CD8-positive, alpha-beta memory T cell (primary cell): ENCODE measurements at places on chromosomes 6 and 20.

DNA sequence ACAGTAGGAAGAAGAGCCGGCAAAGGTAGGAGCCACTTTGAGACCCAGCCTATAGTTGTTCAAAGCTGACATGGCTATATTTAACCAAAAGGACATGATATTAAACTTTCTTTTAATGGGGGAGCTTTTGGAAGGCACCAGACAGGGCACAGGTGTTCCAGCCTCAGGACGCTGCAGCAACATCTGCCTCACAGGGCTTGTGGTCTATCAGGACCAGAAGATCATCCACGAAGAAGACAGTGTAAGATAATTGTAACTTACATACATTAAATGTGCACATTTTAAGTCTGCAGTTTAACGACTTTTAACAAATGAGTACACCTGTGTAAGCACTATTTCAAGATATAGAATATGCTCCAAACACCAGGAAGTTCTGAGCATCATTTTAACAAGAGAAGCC lies 168.2 kb upstream of the PMEPA1 start:
- DNase-seq, result no peak

- DNase-seq, result no peak
Observed at GRCh38 chr6:144899161-144899560, 614.0 kb downstream of the UTRN start.

DNA sequence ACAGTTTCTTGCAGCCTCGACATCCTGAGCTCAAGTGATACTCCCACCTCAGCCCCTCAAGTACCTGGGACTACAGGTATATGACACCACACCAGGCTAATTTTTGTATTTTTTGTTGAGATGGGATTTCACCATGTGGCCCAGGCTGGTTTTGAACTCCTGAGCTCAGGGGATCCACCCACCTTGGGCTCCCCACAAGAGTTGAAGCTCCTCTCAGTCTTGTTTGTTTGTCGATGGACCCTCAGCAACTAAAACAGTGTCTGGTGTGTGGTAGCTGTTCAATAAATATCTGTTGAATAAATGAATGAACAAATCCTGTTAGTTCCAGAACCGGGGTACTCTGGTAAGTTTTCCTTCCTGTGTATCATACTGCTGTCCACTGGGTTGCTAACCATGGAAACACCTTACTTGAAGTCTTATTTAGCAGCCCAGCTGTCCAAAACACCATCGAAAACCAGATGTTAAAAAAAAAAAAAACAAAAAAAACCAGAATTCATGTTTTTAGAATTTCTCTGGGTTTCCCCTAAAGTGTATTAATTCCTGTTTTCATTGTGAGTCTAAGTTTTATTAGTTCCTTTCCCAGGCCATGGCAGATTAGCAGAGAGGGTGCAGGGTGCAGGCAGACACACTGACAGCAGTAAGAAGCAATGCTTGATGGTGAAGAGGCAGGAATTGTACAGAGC lies 7.8 kb upstream of the EZR start:
- no peak for DNase-seq

GRCh38 chr6:2883673-2884072 lies 19.4 kb downstream of the SERPINB9 start:
- DNase-seq, result no peak

DNA sequence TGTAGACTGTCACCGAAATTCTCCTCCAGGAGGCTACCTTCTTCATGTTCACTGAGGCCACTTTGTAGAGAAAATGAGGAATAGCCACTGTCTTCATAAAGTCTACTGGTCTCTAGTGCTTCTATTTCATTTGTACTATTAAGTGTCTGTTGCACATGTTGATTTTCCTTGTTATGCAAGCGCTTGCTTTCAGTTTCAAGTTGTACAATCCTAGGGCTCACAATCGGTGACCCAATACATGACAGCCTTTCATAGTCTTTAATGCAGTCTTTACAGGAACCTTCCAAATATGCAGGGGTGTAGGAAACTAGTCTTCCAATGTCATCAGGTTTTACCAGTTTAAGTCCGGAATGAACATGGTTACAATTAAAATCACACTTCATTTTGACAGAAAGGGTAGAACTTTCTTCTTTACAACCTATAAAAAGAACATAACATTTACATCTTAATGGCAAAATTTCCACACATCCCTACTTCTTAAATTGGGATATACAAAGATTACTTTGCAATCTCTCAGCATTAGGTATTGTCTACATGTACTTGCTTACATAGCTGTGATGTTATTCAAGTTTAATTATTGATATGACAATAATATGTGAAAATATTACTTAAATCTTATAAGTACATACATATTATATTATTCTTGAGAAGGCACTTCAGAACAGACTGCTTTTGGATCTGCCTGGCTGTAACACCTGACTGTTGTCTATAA lies 7.5 kb downstream of the FBXO5 start:
- DNase-seq, result peak; percentile 13

GRCh38 chr6:147900247-147900830 lies 391.8 kb downstream of the SAMD5 start:
- DNase-seq, result no peak

DNA sequence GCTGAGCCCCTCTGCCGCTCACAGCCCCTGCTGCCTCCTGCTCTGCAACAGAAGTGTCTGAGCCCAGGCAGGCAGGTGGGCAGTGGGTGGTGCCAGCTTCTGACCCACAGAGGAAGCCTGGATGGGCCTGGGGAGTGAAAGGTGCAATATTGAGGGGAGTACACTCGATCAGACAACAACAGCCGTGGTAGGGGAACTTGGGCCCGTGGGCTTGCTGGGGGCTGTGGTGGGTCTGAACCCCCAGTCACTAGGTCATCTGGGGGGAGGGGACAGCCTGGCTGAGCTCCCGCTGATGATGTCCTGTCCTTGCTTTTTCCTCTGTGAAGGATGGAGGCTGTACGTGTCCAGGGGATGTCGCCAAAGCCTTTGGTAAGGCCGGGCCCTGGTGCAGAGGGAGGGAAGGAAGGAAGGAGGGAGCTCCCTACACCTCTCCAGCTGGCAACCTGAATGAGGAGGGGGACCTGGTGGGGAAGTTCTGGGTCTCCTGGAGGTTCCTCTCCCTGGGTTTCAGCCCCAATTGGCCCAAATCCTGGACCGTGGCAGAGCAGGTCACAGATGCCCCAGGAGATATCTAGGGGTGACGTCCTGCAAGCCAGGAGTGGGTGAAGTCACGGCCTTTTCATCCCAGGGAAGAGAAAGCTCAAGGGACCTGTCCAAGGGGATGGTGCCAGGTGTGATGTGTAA lies 47.2 kb downstream of the GMPR start:
- DNase-seq, result no peak

DNA sequence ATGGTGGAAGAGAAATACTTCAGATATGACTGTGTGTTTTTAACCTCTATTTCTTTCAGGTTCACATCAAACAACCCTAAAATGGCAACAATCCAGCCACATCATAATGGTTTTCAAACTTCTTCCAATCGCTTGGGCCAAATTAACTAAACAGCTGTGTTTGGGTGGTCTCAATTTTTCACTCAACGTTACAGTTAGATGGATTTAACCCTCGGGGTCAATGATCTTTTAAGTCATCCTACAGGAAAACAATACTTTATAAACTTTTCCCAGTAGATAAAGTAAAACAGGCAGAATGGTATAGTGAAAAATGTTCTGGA lies 60.4 kb downstream of the EPB41L2 start:
- no peak for DNase-seq

- no peak for DNase-seq
Observed at GRCh38 chr20:50208085-50208491, 17.5 kb downstream of the CEBPB start.

DNA sequence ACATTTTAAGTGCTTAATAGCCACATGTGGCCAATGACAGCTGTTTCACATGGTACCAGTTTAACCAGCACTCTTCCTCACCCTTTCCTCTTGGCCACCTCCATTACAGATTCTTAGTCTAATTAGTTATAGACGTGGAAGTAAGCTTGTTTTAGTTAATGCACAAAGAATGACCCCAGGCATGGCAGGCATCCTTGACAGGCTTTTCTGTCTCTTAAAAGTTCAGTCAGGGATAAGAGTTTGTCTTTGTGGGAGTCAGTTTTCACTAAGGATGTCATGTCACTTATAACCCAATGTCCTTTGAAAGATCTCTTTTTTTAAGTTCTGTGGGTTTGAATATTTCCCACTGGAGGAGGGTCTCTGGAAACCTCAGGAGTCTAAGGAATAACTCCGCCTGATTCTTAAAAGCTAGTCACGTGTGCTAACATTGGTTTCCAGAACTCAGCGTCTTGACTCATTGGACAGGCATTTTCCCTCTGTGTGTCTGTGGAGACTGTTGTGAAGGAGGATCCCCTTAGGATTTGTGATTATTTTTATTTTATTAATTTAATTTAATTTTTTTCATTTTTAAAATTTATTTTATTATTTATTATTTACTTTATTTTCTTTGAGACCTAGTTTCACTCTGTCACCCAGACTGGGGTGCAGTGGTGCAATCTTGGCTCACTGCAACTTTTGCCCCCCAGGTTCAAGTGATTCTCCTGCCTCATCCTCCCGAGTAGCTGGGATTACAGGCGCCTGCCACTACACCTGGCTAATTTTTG lies 171.4 kb downstream of the ZFAND3 start:
- DNase-seq, result no peak

- no peak for DNase-seq
Observed at GRCh38 chr6:56547687-56548086, 95.0 kb downstream of the DST start.

DNA sequence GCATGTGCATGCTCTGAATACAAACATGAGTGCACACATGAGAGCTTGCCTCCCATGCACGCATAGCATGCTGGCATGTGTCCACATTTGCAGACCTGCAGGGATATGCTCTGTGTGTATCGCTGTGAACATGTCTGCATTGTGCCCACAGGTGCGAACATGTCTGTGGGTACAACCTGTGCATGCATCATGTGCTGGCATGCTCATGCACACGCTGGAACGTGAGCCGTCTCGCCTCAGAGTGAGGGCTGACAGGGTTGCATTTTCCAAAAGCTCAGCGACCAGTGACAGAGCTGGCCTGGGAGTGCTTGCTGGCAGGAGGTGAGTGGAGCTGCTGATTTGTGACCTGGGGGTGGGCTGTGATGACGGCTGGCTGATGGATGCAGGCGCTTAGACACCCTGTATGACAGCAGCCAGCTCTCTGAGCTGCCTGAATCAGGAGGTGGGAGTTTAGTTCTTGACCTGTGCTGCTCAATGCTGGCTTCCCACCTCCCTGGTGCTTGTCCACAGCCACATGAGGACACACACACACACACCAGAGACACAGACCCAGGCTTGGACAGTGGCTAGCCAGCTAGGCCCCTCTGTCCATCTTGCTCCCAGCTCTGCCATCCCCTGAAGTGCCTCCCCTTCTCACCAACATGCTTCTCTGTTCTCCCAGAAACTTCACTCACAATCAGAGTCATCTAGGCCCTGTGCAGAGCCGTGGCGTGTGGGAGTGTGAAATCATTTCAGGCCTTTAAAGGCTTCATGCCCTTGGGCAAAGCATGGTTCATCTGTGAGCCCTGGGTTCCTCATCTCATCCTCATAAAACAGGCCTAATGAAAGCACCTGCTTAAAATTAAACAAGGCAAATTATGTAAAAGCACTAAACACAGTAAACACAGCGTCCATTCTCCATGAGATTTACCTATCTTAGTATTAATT lies 51.4 kb downstream of the CD40 start:
- no peak for DNase-seq

DNA sequence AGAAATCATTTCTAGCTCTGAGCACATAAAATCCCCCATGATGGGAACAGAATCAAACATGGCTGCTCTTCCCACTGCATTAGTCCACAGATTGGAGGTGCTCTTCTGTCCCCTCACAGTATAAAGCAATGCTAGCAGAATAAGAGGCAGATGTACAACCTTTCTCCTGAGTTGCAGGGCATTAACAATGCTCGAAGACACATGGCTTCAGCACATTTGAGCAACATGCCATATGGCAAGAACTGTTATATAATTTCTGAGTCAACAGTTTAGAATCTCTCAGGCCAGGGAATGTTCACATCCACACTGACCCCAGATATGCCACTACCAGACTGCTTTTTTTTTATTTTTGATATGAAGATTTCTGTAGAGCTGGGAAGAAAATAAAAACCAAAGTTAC lies 119.6 kb downstream of the KIF13A start:
- DNase-seq, result no peak

DNA sequence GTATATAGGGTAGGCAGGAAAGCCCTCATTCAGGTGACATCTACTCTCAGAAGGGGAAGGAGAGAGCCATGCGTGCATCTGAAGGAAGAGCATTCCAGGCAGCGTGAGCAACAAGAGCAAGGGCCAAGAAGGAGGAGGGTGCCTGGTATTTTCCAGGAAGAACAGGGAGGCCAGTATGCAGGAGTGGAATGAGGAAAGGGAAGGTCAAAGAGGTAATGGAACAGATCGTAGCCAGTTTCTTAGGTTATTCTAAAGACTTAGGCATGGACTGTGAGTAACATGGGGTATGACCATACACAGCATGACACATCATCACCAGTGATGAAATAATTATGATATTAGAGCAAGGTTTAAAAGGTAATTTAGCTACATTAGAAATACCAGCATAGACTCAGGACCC lies 24.1 kb downstream of the ALDH8A1 start:
- DNase-seq, result no peak

- DNase-seq, result peak; percentile 10
Observed at GRCh38 chr6:138986578-138986977, 1.5 kb downstream of the REPS1 start.

GRCh38 chr6:127452803-127453202 lies 6.4 kb downstream of the KIAA0408 start:
- DNase-seq, result no peak

DNA sequence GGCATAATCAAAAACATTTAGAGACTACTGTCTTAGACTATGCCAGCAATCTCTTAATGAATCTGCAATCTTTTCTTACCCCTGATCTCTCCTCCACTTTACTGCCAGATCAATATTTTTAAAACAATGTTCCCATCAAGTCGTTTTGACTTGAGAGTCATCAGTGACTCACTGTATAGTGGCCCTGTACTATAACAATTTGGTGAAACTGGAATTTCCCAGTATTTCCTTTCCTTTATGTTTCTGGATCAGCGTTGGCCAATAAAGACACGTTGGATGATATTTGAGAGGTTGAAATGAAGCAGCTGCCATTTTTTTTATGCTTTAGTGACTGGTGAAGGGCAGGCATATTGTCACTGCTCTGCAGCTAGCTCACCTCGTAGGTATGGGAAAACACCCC lies 10.1 kb upstream of the SMIM13 start:
- DNase-seq, result no peak

DNA sequence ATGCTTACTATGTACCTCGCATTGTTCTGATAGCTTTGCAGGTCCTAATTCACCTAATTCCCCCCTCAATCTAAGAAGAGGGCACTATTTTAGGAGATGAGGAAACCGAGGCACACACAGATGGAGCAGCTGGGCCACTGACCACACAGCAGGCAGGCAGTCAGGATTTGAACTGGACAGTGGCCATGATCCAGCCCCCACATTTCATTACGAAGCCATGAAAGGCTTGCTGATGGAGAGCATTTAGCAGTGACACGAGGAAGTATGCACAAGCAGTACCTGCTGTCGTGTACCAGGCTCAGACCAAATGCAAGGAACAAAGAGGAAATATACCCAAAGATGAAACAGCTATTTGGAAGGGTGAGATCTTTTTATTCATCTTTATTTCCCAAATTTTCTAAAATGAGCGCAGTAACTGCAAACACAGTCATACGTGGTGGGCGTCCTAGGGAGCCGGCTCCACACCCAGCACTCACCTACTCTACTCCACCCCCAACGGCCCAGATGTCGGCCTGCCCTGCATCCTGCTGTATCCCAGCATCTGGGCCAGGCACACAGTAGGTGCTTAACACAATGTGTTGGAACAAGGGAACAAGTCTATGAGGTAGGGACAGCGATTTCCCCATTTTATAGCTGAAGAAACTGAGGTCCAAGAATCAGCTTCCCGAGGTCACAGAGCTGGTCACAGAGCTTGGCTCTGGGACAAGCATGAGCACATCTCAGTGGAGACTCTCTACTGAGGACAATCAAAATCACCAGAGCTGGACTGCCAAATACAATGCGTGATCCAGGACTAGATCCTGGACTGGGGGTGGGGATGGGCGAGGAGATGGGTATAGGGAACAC lies 15.0 kb downstream of the PREX1 start:
- no peak for DNase-seq
